Omental fat pad (tissue), 4 donors: ENCODE measurements at places on chromosomes 3 and 15. TPM values are rescaled to one million over a fixed set of nuclear protein-coding genes. Genes with fewer than 3 reads are reported as not detected.

The ADIPOQ gene
- 1,997 TPM for total RNA-seq

The SNAP23 gene
- total RNA-seq: 89.6 TPM

The AGBL1 gene
- total RNA-seq: not detected

The ITIH1 gene
- total RNA-seq: not detected

The CDHR4 gene
- not detected for total RNA-seq

The PARP16 gene
- 11.0 TPM for total RNA-seq

The CAPN3 gene
- total RNA-seq: 9.2 TPM

The SAMMSON gene
- total RNA-seq: not detected

The CEP63 gene
- total RNA-seq: 15.3 TPM

The SEMA6D gene
- total RNA-seq: 3.4 TPM

The AADACL2 gene
- not detected for total RNA-seq

The DNASE1L3 gene
- 2.3 TPM for total RNA-seq

The FSTL1 gene
- 841 TPM for total RNA-seq

The DISP2 gene
- total RNA-seq: 0.06 TPM

The IQCF5 gene
- not detected for total RNA-seq

The APH1B gene
- total RNA-seq: 15.9 TPM
